ENCODE measurements at places on chromosomes 2 and 18.

DNA sequence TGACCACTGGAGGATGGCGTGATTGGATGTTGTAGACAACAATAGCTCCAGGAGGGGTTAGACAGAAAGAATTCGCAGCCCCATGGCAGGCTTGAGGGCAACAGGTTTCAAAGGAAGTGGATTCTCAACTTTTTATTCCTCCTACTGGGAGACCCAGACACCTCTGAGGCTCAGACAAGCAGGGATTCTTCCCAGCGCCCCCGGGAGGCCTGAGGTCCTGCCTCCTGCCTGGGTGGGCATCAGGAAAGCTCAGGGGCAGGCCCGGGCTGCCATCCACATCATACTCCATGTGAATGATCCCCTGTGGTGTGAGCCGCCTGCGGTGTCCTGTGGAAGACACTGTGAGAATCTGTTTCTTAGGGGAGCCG is 203.5 kb downstream of the CYP26B1 start:
- peaks cover 3% of the 10 kb centered on the region for H3K27me3 ChIP-seq
- H3K36me3 ChIP-seq = no peaks in the 10 kb centered on the region
- no peak for DNase-seq

DNA sequence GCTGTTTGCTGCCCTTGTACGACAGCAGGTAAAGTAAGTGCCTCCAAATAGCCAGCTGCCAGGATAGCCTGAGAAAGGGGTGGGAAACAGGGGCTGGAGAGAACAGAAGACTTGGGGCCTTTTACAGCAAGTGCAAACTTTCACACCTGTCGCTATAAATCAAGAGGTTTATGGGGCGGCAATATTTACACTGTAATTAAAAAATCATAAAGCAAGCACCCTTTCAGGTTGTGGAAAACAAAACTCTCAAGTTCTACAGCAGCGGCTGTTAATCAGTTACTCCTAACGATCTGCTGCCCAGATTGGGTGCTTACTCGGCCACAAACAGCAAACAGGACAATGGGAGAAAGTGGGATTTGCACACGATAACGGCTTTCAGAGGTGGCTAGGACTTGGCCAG is 359.5 kb upstream of the ETAA1 start:
- no peak overlapping the region for H3K4me3 ChIP-seq
- H3K4me1 ChIP-seq = no peaks in the 10 kb centered on the region
- no peaks in the 10 kb centered on the region for H3K36me3 ChIP-seq
- H3K27me3 ChIP-seq = no peaks in the 10 kb centered on the region

DNA sequence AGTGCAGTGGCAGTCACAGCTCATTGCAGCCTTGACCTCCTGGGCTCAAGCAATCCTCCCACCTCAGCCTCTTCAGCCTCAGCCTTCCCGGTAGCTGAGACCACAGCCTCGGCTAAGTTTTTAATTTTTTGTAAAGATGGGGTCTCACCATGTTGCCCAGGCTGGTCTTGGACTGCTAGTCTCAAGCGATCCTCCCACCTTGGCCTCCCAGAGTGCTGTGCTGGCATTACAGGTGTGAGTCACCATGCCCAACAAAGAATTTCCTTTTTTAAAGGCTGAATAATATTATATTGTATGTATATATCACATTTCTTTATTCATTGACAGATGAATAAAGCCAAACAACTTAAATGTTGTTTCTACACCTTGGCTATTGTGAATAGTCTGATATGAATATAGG is 42.5 kb downstream of the MOB4 start:
- peak overlapping the region; percentile 15 for H3K27ac ChIP-seq
- DNase-seq = no peak
- no peaks in the 10 kb centered on the region for H3K36me3 ChIP-seq
- no peaks in the 10 kb centered on the region for H3K27me3 ChIP-seq

- peaks cover 63% of the 10 kb centered on the region for H3K4me1 ChIP-seq
- peak overlapping the region; percentile 35 for H3K27ac ChIP-seq
- DNase-seq = no peak
- no peaks in the 10 kb centered on the region for H3K36me3 ChIP-seq
- peak overlapping the region; percentile 37 for H3K4me3 ChIP-seq
- H3K27me3 ChIP-seq = no peaks in the 10 kb centered on the region
Measured at GRCh38 chr2:43184339-43184895, 42.0 kb downstream of the ZFP36L2 start.

GRCh38 chr2:44771522-44771921 is 170.0 kb upstream of the SIX3 start:
- no peaks in the 10 kb centered on the region for H3K4me1 ChIP-seq
- H3K27me3 ChIP-seq = no peaks in the 10 kb centered on the region
- peaks cover 35% of the 10 kb centered on the region for H3K36me3 ChIP-seq
- H3K27ac ChIP-seq = no peak overlapping the region
- DNase-seq = no peak
- H3K4me3 ChIP-seq = no peak overlapping the region

- peaks cover 78% of the 10 kb centered on the region for H3K4me1 ChIP-seq
- peaks cover 52% of the 10 kb centered on the region for H3K36me3 ChIP-seq
- peak overlapping the region; percentile 90 for H3K27ac ChIP-seq
- H3K27me3 ChIP-seq = no peaks in the 10 kb centered on the region
- DNase-seq = no peak
Measured at GRCh38 chr2:37645362-37645761, 26.1 kb downstream of the CDC42EP3 start.

GRCh38 chr2:99810225-99810624 is 320.4 kb upstream of the REV1 start:
- DNase-seq = no peak
- H3K4me3 ChIP-seq = no peak overlapping the region
- H3K36me3 ChIP-seq = no peaks in the 10 kb centered on the region
- no peaks in the 10 kb centered on the region for H3K4me1 ChIP-seq
- no peak overlapping the region for H3K27ac ChIP-seq

DNA sequence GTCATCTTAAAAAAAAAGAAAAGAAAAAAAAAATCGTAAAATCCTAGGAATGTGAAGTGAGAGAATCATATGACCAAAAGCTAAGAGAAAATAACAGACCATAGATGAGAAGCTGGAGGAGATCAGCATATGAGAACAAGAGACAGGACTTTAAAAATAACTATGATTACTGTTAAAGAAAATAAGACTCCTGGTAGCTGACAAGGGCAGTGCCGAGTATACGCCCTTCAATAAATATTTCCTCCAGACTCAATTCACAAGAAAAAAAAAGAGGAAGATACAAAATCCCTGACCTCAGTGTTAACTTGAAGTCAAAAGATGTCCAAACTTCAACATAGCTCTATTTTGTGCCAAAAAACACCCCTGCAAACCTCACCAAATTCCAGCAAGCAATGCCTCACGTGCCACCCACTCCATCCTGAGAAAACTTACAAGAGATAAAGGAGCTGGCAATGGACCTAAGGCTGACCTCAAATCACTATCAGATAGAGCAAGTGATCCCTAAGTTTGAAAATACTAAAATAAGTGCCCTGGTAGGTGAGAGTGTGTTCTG is 817.2 kb downstream of the SOCS6 start:
- no peaks in the 10 kb centered on the region for H3K36me3 ChIP-seq
- no peak for DNase-seq
- no peak overlapping the region for H3K27ac ChIP-seq
- H3K4me3 ChIP-seq = no peak overlapping the region
- peaks cover 1% of the 10 kb centered on the region for H3K27me3 ChIP-seq

All from naive thymus-derived CD8-positive, alpha-beta T cell (primary cell).